Mucosa of gallbladder (tissue), 1 donor: ENCODE measurements at places on chromosomes 3 and 15.

- DNase-seq: no peak
These were observed 38.4 kb downstream of the GTF2E1 start for GRCh38 chr3:120780977-120781376.

GRCh38 chr15:93360976-93361375, 272.0 kb upstream of the RGMA start:
- DNase-seq: no peak

- no peak for DNase-seq
These were observed 24.0 kb downstream of the GLDN start for GRCh38 chr15:51365417-51365816.

DNA sequence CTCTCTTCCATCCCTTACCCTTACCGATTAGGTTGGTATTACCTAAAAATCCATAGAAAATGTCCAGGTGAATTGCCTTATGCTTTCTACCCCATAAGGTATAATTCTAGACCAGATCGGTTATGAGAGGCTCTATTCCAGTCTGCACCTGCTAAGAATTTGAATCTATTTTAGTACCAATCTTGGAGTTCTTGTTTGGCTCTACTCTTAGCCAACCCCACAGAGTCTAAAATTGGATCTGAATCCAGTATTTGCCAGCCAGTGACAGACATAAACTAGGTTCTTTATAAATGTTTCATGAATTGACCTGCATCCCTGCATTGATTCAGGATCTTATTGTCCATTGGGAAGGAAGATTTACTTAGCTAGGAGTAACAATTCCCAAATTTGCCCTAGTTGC, 6.5 kb downstream of the KLHL24 start:
- no peak for DNase-seq

- no peak for DNase-seq
These were observed 61.6 kb downstream of the DPH6 start for GRCh38 chr15:35484231-35484945.

DNA sequence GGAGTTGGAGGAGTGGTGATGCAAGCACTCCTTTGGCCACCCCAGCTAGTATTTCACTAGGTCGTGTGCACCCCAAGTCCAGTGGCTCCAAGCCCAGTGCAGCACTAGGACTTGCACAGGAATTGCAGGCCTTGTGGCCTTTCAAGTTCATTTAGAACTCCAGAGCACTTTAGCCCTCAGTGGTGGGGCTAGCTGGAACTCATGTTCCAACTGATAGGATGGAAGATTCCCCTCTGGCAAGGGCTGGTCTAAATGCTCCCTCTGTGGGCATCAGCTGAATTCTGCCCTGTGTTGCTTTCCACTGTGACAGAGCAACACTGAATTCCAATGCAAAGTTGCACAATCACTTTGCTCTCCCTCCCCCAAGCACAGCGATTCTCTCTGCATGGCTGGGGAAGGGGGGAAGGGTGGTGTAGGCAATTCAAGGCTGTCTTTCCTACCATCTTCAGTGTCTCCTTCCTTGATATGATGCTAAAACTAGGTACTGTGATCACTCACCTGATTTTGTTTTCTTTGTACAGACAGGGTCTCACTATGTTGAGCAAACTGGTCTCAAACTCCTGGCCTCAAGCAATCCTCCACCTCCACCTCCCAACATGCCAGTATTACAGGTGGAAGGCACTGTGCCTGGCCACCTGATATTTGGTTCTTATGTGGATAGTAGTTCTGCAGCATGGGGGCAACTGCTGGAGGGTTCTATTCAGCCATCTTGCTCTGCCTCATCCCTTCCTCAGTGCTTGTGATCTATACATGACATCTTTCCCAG, 10.3 kb downstream of the USF3 start:
- DNase-seq: no peak

DNA sequence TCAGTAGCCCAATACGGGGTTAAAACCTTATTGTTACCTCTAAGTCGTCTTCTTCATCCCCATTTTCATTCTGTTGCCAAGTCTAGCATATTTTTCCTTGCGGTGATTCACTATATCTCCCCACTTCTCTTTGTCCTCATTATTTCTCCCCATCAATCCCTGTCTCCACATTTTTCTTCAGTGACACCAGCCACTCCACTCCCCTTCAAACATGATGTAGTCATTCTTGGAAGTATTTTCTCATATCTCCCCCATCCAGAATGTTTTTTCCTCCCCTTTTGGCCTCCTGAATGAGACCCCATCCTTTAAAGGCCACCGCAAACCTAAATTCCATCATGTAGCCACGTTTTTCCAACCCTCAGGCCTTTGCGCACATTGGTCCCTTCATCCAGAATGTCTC, 105.9 kb downstream of the TOP2B start:
- DNase-seq: no peak

DNA sequence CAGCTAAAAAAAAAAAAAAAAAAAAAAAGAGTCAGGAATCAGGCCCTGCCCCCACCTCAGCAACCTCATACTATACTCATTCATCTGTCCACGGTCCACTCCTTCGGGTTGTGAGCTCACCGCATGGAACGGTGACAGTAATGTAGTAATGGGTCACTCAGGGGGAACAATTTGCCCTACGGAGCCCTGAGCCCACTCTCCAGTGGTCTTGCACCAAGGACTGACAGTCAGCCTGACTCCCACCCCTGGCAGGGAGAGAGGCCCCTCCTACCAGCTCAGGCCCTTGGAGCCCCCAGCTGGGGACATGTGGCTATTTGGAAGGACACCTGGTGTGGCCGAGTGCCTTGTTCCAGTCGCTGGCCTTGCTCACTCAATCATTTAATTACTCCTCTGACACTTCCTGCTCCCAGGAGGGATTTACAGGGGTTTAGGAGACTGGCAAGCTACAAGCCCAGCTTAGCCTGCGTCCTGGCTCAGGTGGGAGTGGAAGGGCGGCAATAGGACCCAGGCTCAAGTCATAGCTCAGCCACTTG, 19.9 kb upstream of the CACNA2D2 start:
- no peak for DNase-seq

DNA sequence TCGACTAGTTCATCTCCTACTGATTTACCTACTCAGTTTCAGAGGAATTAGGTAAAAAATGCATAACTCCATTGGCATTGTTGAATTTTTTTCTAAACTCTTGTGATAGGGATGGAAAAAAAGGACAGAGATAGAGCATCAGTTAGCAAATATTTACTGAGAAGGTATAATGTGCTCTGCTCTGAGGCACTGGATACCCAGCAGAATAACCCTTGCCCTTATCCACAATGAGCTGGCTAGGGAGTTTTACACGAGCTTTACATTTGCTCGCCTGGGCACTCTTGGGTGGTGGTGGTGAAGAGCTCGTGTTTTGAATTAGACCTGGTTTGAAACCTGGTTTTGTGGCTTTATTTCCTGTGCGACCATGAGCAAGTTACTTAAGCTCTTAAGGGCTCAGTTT, 149.6 kb downstream of the RORA start:
- no peak for DNase-seq

- DNase-seq: peak; percentile 82
These were observed 778.5 kb downstream of the NTRK3 start for GRCh38 chr15:87477737-87478686.

DNA sequence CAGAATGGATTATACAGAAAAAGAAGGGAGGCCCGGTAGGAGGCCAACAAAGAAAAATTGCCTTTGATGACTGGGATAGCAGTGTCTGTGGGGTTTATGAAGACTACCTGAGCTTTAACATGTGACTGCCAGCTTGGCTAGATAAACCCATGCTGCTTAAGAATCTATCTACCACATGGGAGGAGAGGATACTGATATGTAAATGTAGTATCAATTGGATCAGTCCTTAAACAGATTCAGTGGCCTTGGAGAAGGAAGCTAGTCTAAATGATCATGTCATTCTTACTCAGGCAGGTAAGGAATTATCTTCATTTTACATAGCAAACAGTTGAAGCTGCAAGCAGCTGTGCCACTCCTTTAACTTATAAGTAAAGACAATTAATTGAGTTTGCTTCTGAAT, 50.0 kb upstream of the SYNPR start:
- no peak for DNase-seq

DNA sequence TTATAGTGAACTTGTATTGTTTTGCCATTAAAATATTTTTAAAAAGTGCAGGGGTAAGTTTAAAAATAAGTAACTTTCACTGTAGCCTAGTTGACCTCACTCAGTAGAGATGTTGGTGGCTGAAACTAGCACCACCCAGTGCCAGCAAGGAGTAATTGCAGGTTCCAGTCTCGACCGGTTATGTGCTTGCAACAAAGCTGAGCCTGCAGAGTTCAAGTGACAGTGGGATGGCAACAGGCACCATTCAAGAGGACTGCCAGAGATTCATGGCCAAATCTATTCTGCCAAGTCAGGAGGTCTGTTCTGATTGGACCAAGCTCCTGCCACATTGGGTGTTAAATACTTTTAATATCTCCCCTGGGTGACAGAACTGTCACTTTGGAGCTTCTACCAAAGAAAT, 2.7 kb downstream of the ADAMTS7 start:
- DNase-seq: no peak

DNA sequence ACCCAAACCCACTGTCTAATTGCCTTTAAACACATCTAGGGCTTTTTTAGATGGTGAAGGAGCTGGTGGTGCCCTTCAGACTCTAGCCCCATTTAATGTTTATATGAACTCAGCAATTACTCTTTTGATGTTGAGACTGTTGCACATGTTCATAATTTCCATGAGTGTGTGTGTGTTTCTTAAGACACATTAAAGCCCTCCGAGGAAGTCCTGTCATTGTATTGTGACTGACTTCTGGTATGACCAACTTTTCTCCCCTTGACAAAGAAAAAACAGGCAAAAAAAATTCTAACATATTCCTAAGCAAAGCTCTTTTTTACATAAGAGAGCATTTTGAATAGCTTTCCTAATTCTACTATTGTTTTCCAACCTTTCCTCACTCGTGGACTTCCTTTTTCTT, 91.6 kb downstream of the FLNB start:
- DNase-seq: no peak

- no peak for DNase-seq
These were observed 78.4 kb downstream of the SPSB4 start for GRCh38 chr3:141129541-141130011.

DNA sequence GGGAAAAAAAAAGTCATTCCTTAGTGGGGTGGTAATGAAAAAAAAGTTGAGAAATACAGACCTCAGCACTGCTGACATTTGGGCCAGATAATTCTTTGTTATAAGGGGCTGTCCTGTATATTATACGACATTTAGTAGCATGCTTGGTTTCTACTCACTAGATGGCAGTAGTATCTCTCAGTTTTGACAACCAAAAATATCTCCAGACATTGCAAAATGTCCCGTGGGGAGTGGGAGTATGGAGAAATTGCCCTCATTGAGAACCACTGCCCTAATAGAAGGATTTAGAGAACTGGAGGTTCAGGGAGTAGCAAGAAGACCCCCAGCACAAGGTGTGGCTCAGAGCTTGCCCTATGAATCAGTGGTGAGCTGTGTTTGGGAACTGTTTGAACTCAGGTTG, 28.6 kb upstream of the TEX264 start:
- no peak for DNase-seq

DNA sequence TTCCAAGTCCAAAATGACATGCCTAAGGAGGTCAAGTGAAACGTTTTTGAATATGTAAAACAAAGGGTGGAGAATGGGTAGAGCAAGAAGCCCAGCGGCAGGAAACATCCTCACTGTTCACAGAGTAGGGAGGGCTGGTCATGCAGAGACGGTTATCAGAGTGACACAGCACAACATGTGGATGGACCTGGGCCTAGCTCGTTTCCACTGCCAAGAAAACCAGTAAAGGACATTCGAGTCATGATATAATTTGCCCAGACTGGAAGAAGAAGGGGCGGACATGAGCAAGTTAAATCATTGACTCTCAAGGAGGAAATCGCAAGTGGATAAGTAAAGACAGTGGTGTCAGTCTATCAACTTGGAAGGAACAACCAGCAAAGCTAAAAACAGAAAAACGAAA, 89.3 kb downstream of the LRIG1 start:
- DNase-seq: no peak

GRCh38 chr3:71659864-71660591, 65.2 kb downstream of the EIF4E3 start:
- no peak for DNase-seq
